ENCODE measurements at places on chromosomes 7 and 10. TPM values are rescaled to one million over a fixed set of nuclear protein-coding genes. Genes with fewer than 3 reads are reported as not detected.

Gene SFTPA1
- not detected for total RNA-seq

Gene HOXA5
- 27.1 TPM for total RNA-seq

Gene ARL3
- 2.8 TPM for total RNA-seq

Gene IGFBP3
- total RNA-seq = 616 TPM

Gene GARIN1A
- total RNA-seq = 2.8 TPM

GRCh38 chr7:32167256-32167655 is 97.0 kb upstream of the PDE1C start:
- no peak for DNase-seq

- DNase-seq = no peak
Observed at GRCh38 chr7:24750441-24751055, 6.7 kb downstream of the GSDME start.

DNA sequence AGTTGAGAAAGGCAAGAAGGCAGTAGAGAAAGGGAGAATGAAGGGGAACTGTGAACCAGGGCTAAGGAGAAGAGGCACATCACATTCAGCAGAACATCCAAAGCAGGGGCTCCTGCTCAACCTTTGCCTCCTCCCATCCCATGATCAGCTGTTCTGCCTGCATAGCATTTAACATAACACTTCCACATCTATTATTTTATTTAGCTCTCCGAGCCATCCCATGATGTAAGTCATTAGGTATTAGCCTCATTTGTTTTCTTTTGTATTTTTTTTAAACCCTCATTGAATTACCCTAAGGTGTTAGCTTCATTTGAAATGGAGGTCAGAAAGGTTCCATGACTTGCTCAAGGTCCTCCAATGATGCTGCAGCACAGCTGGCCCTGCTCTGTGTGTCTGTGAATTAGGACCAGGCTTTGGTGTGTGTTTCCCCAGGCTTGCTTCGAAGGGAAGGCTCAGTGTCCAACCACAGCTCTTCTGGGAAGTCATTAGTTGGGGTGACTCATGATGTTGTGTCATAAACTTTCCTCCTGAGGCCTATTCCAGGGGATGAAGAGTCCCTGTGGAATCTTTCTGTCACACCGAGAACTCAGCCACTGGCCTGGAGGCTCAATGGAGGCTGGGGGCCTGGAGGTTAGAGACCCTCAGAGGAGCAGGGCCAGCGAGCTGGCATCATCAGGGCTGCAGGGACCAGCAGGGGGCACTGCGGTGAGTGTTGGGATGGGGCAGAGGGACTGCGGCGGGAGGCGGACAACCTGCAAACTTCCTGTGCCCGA is 16.5 kb downstream of the NPFFR1 start:
- no peak for DNase-seq

DNA sequence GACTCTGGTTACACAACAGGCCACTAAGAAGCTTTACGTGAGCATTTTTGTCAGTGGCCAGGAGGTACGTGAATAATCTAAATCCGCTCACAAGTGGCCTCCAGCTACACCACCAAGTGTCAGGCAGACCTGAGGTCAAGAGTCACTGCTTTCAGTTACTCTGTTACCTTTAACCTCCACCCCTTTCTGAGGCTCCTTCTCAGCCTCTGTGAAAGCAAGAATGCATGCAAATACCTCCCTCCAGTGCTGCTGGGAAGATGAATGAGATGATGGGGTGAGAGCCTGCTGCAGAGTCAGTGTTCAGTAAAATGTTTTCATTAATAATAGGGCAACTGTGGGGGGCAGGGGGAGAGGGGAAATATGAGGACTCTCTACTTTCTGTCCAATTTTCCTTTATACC is 11.2 kb downstream of the DDC start:
- no peak for DNase-seq

DNA sequence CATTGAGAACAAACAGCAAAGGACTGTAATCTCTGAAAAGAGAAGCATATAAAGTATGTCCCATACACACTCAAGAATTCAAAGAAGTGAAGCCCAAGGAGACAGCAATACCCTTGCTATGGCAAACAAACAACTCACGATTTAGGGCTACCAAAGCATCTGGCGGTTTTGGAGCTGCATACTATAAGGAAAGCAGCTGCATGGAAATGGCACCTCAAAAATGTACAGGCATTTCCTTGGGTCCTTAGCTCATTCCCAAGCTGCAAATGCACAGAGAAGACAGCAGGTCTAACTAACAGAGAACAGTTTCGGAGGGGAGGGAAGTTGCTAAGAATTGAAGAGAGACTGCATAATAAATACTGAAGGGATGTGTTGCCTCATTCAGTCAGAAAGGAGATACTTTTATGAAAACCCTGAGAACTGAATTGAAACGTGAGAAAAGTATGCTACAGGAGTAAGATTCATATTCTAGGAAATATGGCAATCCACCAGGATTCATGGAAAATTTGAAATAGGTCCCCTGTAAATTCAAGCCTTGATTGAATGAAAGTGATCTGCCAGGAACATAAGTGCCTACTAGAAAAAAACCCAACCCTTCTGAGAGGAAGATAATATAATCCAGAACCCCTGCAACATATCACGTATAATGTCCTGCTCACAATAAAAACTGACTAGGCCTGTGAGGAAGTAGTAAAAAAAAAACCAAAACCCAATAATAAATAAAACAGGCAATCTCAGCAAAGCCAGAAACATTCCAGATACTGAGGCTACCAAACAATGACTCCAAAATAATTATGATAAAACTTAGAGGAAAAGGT is 36.4 kb downstream of the CUBN start:
- DNase-seq = no peak

- DNase-seq = no peak
Observed at GRCh38 chr7:21923658-21924057, 22.0 kb downstream of the CDCA7L start.

DNA sequence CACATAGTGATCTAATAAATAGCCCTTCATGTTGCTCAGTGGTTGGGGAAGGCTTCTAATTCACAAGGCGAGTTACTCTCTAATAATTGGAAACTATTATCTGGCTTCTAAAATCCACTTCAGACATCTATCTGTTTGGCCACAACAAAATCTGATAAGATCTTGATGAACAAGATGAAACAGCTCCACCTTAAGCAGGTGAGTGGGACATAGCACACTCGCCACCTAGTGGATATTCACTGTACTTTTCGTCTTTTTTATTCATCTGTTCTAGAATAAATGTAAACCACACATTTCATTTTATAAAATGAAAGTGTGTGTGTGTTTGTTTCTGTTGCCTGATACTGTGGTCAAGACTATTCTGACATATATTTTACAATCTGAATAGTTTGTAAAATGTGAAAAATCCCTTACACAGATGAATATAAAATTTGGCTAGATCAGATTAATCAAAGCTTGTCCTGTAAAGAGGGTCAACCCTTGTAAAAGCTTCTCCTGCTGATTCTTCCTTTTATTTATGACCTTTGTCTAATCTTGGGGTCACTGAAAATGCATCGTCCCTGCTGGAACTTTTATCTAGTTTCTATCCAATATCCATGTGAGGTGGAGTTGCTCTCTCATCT is 26.5 kb upstream of the CNTNAP2 start:
- DNase-seq = no peak

DNA sequence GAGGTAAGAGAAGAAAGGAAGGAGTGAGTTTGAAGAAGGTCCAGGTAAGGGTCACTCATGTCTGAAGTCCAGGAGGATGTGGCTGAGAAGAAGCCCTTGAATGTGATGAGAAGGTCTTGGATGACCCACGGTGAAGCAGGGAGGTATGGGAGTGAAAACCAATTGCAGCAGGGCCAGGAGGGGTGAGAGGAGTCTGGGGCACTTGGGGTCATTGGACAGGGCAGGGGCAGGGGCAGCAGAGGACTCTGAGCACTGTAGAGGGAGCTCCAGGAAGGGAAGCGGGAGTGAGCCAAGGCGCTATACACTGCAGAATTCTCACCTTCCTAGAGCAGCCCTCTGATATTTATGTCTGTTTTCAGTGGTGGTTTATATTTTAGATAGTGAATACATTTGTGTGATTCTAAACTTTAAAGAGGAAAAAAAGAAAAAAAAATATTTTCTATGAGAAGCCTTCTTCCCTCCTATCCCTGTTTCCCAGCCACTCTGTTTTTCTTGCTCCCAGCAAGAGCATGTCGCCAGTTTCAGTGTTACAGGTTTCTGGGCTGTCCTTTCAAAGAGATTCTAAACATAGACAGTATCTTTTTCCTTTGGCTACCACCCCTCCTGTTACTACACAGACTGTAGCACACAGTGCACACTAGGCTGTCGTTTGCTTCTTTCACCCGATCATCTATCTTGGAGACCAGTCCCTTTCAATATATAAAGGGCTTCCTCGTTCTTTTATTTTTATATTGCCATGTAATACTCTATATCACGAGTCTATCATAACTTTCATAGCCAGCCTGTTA is 24.5 kb downstream of the BLVRA start:
- no peak for DNase-seq

GRCh38 chr7:27395626-27396025 is 153.0 kb downstream of the EVX1 start:
- DNase-seq = no peak

DNA sequence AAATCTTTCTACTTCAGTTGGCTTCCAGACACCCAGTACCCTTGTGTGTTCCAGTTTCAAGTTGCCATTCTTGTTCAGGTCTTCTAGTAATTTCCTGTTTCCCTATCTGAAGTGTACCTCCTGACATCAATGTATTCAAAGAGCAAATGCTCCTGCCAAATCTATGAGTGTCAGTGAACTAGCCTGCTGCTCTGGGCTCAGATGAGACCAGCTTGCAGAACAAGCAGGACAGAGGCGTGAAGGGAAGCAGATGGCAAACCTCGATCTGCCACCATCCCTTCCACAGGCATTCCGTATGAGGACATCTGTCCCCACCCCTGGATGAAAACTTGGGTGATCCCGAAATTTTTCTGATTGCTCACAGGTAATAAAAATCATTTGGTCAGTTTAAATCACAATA is 4.4 kb upstream of the MPP7 start:
- no peak for DNase-seq

DNA sequence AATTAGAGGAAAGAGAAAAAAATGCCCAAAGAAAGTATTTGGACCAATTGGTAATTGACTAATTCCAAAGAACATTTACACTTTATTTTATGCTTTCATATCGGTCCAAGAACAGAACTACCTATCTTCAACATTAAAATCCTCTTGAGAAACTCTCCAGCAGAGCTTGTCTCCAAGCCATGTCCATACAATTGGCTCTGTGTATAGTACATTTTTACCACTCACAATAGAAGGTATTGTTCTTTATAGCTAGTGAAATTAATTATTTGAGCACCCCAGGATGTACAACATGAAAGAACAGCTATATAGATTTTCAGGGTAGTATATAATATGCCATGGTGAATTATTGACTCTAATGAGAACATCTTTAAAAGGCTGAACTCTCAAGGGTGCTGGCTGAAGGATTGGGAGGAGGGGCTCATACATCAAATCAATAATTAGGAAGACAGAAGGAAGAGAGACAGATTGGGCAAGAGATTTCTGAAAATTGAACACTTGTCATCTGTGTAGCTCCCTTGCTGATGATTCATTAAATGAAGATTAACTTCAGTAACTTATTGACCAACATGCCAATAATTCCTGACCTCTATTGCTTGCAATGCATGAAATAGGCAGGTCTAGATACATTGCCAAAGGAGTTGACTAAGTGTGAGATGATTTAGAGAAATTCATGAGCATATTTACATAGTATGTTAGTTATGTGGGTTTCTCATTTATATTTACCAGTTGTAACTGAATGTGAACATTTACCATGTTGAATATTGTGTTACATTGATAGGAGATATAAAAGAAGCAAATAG is 249.7 kb downstream of the MTERF1 start:
- DNase-seq = no peak

DNA sequence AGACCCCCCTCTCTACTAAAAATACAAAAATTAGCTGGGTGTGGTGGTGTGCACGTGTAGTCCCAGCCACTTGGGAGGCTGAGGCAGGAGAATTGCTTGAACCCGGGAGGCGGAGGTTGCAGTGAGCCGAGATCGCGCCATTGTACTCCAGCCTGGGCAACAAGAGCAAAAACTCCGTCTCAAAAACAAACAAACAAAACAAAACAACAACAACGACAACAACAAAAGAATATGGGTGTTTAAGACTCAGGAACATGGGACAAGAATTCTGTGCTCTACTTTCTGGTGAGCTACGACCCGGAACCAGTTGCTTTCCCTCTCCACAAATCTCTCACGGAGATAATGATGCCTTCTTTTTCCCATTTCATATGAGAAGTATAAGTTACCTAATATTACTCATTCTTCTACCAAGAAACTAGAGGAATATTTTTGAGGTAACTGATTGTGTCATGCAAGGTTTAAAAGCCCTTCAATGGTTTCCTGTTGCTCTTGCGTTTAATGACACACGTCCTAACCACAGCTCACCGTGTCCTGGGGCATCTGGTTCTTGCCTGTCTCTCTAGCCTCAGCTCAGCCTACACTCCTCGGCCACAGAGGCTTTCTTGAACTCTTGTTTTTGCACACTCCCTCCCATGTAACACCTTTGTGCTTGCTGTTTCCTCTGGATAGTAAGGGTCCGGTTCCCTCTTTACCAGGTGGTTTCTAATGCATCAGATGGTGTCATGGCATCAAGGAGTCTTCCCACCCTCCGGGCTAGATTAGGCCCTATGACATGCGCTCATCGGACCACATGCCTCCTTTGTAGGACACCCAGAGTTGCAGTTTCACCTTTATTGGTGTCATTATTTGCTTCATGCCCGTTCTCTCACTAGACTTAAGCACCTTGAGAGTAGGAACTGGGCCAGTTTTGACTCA is 67.5 kb downstream of the PFKFB3 start:
- DNase-seq = no peak

- no peak for DNase-seq
Observed at GRCh38 chr10:52455098-52455497, 141.0 kb downstream of the DKK1 start.

DNA sequence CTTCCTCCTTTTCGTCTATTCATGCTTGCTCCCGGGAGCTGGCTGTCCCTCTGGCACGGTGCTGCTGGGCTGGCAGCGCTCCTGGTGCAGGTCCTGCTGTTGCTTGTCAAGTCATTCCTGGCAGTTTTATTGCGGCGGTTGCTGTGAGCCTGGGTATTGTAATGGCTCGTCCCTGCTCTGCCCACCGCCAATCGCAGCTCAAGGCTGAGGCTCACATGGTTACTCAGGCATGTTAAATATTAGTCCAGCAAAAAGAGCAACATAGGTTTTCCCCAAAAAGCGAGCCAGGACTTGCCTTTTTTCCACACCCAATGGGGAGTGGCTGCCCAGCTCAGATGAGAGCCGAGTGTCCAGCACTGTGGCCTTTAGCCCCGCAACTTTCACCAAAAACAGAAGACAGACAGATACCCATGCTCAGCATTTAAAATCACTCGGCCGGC is 492.9 kb upstream of the FOXK1 start:
- no peak for DNase-seq

DNA sequence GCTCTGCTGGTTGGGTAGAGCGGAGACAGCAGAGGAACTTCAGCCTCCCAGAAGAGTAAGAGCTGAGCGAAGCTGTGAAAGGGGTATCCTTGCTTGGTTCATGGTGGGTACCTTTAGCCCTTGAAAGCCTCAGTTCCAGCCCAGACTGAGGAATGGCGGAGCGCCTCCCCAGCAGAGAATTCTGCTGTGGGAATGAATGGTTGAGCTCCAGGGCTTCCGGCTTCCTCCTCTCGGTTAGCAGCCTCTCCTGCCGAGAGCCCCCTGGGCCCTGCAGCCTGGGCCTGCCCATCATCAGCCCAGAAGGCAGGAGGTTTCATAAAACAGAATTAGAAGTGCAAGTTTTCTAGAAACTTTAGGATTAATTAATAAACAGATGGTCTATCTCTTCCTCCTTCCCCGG is 79.9 kb upstream of the ANLN start:
- no peak for DNase-seq

Data from omental fat pad (tissue), 4 donors.